NCI-H460 (cell line): ENCODE measurements at places on chromosomes 5 and 9.

GRCh38 chr9:1979741-1980367 is 35.3 kb upstream of the SMARCA2 start:
- no peak for DNase-seq

DNA sequence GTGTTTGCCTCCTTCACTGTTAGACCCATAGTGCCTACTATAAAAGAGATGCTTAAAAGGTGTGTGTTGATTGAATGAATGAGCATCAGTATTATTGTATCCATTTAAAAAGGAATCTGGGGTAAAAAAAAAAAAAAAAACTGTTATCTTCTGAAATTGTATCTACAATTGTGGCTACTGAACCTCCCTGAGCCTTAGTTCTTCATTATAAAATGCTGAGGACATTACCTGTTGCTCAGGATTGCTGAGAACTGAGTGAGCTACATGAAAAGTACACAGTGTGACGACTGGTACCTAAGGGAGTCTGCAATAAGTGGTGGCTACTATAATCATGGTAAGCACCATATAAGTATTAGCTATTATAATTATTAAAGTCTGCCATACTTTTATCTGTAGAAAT is 270.7 kb downstream of the NR3C1 start:
- no peak for DNase-seq

DNA sequence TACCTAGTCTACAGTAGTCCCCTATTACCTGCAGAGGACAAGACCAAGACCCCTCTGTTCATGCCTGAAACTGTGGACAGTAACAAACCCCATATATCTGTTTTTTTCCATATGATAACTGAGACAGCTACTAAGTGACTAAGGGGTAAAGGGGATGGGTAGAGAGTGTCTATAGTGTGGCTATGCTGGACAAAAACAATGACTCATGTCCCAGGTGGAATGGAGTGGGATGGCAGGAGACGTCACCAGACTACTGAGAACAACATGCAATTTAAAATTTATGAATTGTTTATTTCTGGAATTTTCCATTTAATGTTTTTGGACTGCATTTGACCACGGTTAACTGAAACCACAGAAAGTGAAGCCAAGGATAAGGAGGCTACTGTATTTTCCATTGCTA is 171.8 kb downstream of the AGTPBP1 start:
- no peak for DNase-seq

DNA sequence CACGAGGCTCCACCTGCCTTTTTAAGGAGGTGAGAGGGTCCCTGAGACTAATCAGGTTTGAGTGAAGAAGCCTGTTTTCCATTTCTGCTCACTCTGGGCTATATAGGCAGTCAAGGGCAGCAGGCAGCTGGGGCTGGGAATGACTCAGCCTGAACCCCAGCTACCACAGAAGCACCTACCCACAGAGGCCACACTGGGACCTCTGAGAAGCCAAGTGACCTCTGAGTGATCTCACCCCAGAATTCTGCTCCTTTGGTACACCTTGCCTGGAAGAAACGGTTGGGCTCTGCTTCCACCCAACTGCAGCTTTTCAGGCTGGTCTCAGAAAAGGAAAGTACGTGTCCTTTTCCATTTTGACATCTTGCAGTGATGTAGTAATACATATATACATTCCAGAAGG is 6.8 kb downstream of the FAM219A start:
- no peak for DNase-seq

DNA sequence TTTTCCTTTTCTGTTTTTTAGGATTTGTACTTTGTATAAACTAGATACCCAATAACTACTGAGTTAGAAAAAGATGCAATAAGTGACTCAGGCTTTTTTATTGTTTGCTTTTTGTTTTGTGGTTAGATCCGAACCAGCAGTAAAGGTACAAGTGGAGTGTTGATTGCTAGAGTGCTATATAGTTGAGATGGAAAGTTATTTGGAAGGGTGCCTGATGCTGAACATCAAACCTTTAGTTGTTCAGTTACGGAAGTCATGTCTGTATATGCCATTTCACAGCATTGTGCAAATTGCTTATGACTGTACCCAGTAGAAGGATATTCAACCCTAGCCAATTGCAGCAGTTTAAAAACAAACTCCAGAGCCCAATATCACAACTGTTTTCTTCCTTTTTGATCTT is 285.1 kb downstream of the MAT2B start:
- no peak for DNase-seq
